ENCODE measurements at places on chromosomes 7 and 10. TPM values are rescaled to one million over a fixed set of nuclear protein-coding genes. Genes with fewer than 3 reads are reported as not detected.

DNA sequence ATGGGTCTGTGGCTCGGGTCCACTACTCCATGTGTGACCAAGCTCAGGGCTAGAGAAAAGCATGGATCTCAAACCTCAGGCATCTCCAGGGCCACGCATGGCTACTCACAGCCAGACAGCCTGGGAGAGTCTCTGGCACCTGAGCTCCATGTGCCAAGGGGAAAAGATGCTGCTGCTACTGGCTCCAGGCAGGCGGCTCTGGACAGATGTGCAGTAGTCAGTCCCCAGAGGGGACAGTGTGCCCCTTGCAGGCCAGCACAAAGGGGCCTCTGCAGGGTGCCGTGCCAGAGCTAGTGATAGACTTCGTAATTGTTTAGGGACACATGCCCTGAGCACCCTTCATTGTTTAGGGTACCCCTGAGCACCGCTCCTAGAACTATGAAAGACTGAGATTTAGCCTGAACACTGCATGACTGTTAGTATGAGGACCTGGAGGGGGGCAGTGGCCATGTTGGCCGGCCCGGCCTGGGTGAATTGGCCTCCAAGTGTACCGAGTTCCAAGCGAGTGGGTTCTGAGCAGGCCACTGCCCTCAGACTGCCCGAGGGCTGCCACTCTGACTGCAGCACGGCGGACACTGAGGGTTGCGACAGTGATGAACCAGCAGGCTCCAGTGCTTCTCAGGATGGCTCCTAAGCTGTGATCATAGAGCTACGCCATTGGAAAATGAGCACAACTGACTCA lies 80.7 kb downstream of the TCERG1L start:
- H3K4me1 ChIP-seq, result no peaks in the 10 kb centered on the region
- no peak overlapping the region for H3K4me3 ChIP-seq
- no peaks in the 10 kb centered on the region for H3K27me3 ChIP-seq
- no peak for DNase-seq

GRCh38 chr7:156236181-156236889 lies 404.2 kb upstream of the RNF32 start:
- no peaks in the 10 kb centered on the region for H3K27me3 ChIP-seq

GRCh38 chr10:90929179-90929578 lies 8.3 kb upstream of the ANKRD1 start:
- no peak overlapping the region for H3K27ac ChIP-seq
- DNase-seq, result no peak
- H3K4me1 ChIP-seq, result peaks cover 20% of the 10 kb centered on the region

DNA sequence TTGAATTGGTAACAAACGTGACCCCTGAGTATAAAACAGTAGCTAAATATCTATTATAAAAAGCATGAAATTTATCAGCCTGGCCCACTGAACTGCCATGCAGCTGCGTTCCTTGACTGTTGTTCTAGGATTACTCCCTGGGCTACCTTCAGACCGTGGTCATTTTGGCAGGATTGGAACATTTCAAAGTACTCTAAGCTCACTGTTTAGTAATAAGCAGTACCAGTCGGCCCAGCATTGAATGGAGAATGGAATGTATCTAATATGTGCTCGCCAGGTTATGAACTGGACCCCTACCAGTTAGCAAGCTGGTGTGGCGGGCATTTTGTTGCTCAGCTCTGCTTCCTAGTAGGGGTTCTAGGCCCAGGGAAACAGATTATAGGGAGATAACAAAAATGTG lies 112.2 kb downstream of the SEMA3C start:
- no peaks in the 10 kb centered on the region for H3K27me3 ChIP-seq
- no peak for DNase-seq

GRCh38 chr10:62327885-62328284 lies 46.3 kb upstream of the ZNF365 start:
- no peak overlapping the region for H3K4me3 ChIP-seq
- DNase-seq, result no peak
- no peaks in the 10 kb centered on the region for H3K27me3 ChIP-seq
- H3K36me3 ChIP-seq, result no peaks in the 10 kb centered on the region
- no peaks in the 10 kb centered on the region for H3K4me1 ChIP-seq

DNA sequence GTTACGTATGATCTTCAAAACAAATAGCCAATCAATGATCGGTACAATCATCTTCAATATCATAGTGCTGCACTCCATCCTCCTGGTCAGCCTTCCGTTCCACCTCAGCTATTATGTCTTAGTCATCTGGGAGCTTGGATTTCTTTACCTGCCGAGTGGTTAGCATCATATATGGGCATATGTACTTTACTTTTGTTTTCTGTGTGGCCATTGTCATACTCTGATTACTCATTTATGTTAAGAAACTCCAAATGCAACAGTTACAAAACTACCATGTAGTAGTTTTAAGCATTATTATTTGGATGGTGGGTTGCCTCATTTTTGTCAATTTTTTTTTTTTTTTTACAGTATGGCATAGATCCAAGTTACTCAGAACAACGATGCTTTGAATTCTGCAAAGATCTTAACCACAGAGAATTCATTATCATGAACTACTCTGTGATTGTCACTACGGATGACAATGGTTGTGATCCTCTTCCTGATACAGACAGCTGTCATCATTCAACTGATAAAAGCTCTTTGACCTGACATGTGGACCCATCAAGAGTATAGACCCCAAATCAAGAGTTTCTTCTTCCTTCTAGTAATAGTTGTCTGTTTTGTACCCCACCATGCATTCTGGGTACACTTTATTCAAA lies 52.1 kb upstream of the NME8 start:
- H3K36me3 ChIP-seq, result no peaks in the 10 kb centered on the region
- no peaks in the 10 kb centered on the region for H3K4me1 ChIP-seq
- H3K4me3 ChIP-seq, result no peak overlapping the region
- no peak for DNase-seq

DNA sequence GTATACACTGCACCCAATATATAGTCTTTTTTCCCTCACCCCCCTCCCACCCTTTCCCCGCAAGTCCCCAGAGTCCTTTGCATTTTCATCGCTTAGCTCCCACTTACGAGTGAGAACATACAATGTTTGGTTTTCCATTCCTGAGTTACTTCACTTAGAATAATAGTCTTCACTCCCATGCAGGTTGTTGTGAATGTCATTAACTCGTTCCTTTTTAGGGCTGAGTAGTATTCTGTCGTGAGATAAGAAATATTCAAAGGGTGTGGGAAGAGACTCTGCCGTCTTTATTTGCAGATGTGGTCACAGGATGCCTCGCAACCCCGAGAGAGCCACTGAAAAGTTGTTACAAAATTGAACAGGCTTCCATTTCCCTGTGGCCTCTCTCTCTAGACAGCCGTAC lies 137.9 kb upstream of the SH2B2 start:
- no peak for DNase-seq
- H3K4me1 ChIP-seq, result no peaks in the 10 kb centered on the region
- no peak overlapping the region for H3K27ac ChIP-seq
- H3K27me3 ChIP-seq, result no peaks in the 10 kb centered on the region
- H3K4me3 ChIP-seq, result no peak overlapping the region

DNA sequence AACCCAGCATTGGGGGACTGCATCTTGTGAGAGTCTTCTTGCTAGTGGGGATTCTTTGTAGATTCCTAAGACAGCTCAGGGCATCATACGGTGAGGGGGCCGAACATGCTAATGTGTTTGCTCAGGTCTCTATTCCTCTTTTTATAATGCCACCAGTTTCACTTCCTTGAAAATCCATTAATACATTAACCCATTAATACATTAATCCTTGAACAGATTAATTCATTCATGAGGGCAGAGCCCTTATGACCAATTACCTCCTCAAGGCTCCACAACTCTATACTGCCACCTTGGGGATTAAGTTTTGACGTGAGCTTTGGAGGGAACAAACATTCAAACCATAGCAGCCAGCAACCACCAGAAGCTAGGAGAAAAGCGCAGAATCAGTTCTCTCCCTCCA lies 67.2 kb upstream of the POT1 start:
- no peak overlapping the region for H3K27ac ChIP-seq
- no peaks in the 10 kb centered on the region for H3K36me3 ChIP-seq
- H3K4me1 ChIP-seq, result no peaks in the 10 kb centered on the region
- no peak overlapping the region for H3K4me3 ChIP-seq

- DNase-seq, result no peak
- no peak overlapping the region for H3K27ac ChIP-seq
Measured at GRCh38 chr10:71809628-71810027, 36.3 kb upstream of the VSIR start.

The STEAP2 gene
- total RNA-seq, result 14.4 TPM

All from upper lobe of left lung (tissue), 6 donors.